ENCODE measurements at places on chromosomes 3 and 15. TPM values are rescaled to one million over a fixed set of nuclear protein-coding genes. Genes with fewer than 3 reads are reported as not detected.

The CFAP44 gene
- total RNA-seq, result 14.8 TPM

The MKRN2OS gene
- total RNA-seq, result 2.3 TPM

The P2RY14 gene
- 1.8 TPM for total RNA-seq

The CHST14 gene
- 8.6 TPM for total RNA-seq

The MEX3B gene
- not detected for total RNA-seq

The MUC20 gene
- total RNA-seq, result 21.8 TPM

The SPTSSB gene
- not detected for total RNA-seq

The GABRR3 gene
- not detected for total RNA-seq

All from body of pancreas (tissue), 4 donors.